Lower lobe of right lung (tissue), 2 donors: ENCODE measurements at places on chromosomes 1 and 21.

DNA sequence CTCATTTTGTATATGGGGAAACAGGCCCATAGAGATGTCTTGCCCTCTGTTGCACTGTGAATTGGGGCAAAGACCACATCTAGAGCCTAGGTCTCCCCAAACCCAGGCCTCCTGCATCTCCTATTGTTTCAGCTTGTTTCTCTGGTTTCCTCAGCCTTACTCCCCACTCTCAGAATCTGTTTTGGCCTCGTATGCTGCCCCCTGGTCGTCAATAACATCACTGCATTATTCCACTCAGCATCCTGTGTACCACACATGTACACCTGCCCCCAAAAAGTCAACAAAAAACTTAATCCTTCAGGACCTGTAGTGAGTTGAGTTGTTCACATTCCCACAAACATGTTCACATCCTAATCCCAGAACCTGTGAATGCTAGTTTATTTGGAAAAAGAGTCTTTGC, 184.8 kb downstream of the BRINP2 start:
- DNase-seq: no peak

GRCh38 chr1:41614818-41615217, 130.3 kb upstream of the EDN2 start:
- no peak for DNase-seq

DNA sequence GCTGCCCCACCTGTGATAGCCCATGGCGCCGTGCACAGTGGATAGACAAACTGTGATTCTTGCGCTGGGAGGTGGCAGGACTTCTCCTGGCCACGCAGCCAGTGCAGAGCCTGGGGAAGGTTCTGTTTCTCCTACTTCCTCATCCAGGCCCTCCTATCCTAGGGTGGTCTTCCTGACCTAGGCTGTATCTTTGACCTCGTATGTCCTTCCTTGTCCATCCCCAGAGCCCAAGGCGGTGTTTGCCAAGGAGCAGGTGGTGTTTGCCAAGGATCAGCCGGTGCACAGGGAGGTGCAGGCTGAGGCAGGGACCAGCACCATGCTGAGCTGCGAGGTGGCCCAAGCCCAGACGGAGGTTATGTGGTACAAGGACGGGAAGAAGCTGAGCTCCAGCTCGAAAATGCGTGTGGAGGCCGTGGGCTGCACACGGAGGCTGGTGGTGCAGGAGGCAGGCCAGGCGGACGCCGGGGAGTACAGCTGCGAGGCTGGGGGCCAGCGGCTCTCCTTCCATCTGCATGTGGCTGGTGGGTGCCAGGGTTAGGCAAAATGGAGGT, 63.9 kb downstream of the OBSCN start:
- DNase-seq: no peak

DNA sequence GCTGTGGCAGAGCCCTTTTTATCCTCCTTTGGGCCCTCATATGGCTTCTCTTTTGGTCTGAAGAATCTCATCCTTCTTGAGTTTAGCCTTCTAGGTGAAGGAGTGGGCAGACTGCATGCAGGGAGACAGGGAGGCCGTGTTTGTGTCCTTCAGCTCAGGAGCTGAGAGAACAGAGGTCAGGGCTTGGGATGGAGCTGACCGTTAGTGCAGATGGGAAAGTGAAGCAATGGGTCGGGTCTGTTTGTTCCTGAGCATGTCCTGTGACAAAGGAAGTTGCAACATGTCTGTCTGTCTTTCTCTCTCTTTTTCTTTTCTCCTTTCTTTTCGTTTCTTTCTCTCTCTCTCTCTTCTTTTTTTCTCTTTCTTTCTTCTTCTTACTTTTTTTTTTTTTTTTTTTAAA, 14.9 kb downstream of the MAPKAPK2 start:
- DNase-seq: no peak

GRCh38 chr1:93172778-93173177, 7.4 kb downstream of the TMED5 start:
- DNase-seq: no peak

DNA sequence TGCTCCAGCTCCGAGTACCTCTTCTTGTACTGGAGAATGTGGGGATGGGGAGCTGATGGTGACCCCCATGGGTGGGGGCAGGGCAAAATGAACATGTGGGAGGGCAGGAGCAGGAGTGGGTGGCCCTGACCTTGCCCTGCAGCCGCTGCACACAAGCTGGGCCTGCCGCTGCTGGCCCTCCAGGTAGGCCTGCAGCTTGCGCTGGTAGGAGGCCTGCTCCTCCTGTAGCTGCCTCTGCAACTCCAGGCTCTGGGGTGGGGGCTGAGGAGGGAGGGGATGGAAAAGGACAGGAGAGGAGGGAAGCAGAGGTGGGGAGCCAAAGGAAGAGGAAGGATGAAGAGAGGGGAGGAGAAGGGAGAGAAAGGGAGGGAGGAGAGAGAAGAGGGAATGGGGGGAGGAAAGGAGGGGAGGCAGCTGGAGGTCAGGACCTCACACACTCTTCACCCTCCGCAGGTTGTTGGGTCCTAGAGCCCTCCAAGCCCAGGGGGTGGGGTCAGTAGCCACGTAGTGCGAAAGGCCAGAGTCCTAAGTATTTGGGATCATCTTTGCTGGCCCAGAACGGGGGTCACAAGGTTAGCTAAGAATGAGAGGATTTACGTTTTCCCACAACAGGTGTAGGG, 22.9 kb downstream of the RNU1-1 start:
- no peak for DNase-seq
